ENCODE measurements at places on chromosomes 5 and 9.

GRCh38 chr5:93296338-93296737, 284.7 kb downstream of the NR2F1-AS1 start:
- DNase-seq: no peak

GRCh38 chr9:32954642-32955041, 46.8 kb downstream of the APTX start:
- DNase-seq: no peak

- DNase-seq: no peak
Measured at GRCh38 chr5:1374679-1375055, 29.8 kb upstream of the CLPTM1L start.

DNA sequence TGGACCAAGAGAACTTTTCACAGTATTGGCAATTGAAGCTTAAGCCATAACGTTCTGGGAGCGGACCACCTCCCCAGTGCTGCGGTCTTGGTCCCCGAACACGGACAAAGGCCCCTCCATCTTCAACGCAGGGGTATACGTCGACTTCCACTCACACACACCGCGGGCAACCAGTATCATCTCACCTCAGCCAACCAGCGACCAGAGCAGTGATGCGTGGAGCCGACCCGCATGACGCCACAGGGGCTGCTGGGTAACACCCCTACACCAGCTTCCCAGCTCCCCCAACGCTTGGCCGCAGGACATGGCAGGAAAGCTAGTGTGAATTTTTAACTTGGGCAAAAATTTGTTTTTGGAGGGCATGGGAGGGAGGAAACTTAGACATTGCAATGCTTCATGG, 77.3 kb upstream of the PLCXD3 start:
- no peak for DNase-seq

DNA sequence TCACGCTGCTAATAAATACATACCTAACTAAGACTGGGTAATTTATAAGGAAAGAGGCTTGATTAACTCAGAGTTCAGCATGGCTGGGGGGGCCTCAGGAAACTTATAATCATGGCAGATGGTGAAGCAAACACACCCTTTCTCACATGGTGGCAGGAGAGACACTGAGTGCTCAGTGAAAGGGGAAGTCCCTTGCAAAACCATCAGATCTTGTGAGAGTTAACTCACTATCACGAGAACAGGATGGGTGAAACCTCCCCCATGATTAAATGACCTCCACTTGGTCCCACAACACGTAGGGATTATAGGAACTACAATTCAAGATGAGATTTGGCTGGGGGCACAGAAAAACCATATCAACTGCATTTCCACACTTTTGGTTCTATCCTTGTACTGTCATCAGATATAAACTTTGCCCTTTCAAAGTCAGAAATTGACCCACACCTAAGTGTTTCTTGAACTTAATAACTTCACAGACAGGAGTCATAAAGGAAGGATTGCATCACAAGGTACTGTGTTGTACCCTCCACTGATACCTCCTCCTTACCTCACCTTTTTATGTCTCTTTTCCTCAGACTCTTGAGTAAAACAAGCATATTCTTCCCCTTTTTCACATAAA, 319.1 kb upstream of the PIK3R1 start:
- DNase-seq: no peak

DNA sequence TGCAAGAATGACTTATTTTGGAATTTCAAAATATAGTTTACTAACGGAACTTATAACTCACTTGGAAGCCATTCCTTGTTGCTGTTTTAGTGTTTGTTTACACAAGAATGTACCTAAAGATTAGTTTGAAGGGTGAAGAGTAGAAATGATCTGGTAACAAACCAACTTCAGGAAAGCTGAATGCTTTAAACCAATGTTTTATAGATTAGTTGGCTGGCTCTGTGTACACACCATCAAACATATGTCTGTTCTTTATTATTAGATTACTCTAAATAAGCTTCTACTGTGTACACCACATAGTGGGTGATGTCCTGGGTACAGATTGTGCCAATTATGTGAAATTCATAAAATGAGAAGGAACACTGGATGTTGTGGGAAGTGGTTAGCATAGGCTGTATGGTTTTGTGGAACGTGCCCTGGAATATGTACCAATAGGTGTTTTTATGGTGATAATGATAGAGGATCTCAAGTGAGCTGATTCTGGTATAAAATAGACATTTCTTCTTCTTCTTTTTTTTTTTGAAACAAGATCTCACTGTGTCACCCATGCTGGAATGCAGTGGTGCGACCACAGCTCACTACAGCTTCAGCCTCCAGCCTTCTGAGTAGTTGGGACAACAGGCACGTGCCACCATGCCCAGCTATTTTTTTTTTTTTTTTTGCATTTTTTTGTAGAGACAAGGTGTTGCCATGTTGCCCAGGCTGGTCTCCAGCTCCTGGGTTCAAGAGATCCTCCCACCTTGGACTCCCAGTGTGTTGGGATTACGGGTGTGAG, 109.3 kb upstream of the DHFR start:
- DNase-seq: no peak

GRCh38 chr9:136821826-136822544, 14.2 kb downstream of the RABL6 start:
- DNase-seq: no peak

DNA sequence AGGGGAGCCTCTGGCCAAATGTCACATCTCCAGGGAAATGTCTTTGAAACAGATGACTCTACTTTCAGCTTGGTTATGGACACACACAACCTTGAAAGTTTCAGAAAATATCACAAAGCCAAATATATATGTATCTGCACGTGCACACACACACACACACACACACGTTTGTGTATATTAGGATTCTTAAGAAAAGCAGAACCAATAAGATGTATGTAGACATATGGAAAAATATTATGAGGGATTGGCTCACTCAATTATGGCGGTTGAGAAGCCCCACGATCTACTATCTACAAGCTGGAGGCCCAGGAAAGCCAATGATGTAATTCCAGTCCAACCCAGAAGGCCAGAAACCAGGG, 194.9 kb downstream of the PALM2AKAP2 start:
- no peak for DNase-seq
